ENCODE measurements at places on chromosomes 7 and 10.

DNA sequence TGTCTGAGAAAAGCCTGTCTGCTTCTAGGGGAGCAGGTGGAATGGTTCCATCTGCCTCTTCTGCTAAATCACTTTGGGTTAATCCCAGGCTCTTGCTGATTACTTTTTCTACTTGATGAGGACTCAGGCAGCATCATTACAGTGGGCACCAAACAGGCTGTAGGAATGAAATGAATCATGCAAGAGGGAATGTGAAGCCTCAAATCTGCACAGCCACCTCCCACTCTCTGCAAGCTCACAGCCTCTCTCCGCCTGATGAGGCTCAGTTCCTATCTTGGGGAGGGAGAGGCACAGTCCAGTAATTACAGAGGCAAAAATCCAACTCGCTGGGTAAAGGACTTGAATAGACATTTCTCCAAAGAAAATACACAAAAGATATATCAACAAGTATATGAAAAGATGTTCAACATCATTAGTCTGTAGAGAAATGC is 34.0 kb downstream of the HSPA12A start:
- DNase-seq: no peak

DNA sequence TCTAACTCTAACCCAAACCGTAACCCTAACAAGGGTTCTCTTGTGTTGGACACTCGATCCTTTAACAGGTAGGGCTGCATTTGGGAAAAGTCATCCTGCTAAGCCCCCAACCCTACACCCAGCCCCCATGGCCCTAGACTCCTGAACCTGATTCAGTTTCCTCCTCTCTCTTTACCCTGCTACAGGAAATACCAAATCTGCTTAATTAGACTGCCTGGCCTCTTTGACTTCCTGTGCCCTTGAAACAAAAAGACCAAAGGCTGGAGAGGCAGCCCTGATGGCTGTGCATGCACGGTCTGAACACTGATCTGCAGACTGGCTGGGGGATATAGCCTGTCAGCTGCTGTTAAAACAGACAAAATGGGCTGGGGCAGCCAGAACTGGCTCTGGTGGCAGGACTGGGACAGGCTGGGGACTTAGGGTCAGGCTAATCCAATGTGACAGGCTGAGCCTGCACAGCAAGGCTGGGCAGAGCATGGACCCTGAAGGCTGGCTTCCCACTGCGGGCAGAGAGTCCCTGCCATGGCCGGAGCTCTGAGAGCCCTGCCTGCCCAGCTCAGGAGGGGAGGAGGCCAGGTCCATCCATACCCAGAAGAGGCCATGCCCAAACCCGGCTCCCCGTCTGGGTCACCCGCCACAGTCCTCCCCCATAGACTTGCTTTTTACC is 51.0 kb upstream of the MSMB start:
- no peak for DNase-seq

- no peak for DNase-seq
Measured at GRCh38 chr10:84118395-84119006, 20.8 kb upstream of the GHITM start.

- DNase-seq: peak; percentile 25
Measured at GRCh38 chr10:16809074-16809718, 8.0 kb downstream of the RSU1 start.

DNA sequence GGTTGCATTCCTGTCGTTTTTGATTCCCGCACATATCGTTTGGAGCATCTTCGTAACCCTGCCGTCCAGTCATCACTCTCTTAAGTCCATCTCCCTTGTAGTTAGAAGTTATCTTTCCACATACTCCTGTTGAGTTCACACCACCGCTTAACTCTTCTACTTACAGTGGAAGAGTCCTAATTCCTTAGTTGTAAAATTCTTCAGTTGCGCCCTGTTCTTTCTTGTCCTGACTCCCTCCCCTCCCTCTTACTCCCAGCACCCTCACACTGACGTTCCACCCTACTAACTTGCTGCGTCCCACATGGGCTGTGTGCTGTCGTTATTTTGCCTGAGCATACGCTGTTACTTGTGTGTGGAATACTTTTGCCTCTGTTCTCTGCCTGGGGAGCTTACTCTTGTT is 11.7 kb downstream of the DNAJB6 start:
- no peak for DNase-seq

DNA sequence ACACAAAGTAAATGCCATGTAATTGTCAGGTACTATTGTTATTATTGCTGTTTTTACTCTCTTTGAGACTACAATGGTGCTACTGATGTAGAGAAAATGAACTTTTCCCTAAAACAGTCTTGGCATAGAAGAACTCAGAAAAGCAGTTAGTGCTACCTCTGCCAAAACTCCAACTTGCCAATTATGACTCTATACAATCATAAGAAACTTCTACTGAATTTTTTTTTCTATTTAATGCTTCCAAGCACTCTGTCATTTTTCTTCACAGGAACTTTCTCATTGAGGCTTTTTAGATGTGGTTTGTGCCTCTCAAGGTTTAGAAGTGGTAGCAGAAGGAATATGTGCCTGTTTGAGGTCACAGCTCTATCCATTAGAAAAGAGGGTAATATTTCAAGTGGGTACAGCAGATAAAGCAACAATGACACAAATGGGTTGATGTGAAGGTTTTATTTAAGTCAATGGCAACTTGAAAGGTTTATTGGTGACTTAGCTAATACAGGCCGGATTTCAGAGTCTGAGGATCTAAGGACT is 64.0 kb upstream of the FERD3L start:
- DNase-seq: no peak

GRCh38 chr10:100634034-100634433 is 98.3 kb downstream of the HIF1AN start:
- DNase-seq: no peak

- DNase-seq: no peak
Measured at GRCh38 chr7:52695973-52696595, 339.3 kb upstream of the POM121L12 start.

DNA sequence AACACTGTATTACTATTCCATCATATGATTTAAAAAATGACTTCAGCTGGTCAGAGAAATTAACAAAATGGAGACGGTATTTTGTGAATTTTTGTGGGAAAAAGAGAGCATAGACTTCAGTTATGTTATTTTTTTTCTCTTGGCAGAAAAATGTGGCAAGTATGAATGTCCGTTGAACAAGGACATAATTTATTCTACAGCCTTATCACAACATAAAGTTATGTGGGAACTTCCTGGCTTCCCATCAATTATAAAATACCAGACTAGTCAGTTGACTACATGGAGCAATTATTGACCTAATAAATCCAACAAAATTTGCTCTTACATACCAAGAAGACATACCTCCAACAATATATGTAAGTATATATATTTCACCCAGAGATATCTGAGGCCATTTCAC is 88.6 kb upstream of the PPP1R3A start:
- no peak for DNase-seq
